Ascending aorta (tissue), 2 donors: ENCODE measurements at places on chromosomes 16 and 17.

DNA sequence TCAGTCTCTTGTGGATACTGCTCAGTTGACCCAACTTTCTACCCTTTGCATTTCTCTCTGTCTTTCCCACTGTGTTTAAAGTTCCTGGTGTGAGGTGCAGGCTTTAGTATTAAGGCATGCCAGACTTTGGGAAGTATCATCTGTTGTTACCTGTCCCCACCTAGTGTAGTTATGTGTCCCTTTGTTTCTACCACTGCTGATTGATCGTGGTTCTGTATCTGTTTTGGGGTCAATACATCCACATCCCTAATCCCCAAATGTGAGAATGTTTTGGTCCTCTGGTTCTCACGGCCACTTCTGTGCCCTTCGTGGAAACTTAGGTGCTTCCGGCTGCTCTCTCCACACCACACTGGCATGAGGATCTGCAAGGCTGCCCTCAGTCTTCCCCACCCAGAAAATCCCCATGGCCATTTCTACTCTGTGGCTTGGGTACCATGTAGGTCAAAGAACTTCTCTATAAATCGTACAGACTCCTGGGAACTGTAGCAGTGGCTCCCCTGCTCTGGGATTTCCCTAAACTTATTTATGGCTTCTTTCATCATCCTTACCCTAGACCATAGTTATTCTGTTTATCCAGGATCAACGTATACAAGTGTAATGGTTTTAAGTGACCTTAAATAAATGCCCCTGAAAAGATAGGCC is 443.2 kb downstream of the XYLT1 start:
- no peak for DNase-seq

- no peak for DNase-seq
These were observed 236.1 kb downstream of the GRIN2A start for GRCh38 chr16:9946022-9946720.

- no peak for DNase-seq
These were observed 73.8 kb upstream of the PLCG2 start for GRCh38 chr16:81705261-81705660.

- DNase-seq = peak; percentile 16
These were observed 64.2 kb downstream of the PITPNC1 start for GRCh38 chr17:67441052-67441895.

GRCh38 chr16:23374721-23375510 is 72.8 kb downstream of the SCNN1B start:
- DNase-seq = no peak

DNA sequence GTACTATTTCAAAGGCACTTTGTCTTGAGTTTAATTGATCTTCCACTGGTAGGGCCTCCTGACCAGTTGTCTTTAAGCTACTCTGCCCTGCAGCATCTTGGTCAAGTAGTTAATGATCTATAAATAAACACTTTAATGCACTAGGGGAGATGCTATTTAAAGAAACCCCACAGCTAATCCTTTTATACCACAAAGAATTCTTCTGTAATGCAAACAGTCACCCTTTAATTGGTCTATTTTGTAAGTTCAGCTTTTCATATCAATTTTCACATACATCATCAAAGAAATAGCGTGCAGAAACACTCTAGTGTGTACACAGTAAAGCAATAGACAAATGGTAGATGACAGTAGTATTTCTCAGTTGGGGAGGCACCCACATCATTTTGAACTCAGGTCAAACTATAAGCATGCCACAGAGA is 70.3 kb downstream of the PMP22 start:
- DNase-seq = no peak

GRCh38 chr17:4527566-4528125 is 27.5 kb downstream of the MYBBP1A start:
- no peak for DNase-seq

DNA sequence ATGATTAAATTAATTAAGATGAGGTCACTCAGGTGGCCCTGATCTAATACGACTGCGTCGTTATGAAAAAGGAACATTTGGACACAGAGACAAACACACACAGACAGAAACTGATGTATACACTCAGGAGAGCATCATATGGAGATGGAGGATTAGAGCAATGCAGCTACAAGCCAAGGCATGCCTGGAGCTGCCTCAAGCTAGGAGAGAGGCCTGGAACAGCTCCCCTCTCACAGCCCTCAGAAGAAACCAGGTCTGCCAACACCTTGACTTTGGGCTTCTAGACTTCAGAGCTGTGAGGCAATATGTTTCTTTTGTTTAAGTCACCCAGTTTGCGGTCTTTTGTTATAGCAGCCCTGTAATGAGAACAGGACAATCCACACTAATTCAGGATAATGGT is 318.9 kb downstream of the HS3ST3B1 start:
- DNase-seq = no peak

DNA sequence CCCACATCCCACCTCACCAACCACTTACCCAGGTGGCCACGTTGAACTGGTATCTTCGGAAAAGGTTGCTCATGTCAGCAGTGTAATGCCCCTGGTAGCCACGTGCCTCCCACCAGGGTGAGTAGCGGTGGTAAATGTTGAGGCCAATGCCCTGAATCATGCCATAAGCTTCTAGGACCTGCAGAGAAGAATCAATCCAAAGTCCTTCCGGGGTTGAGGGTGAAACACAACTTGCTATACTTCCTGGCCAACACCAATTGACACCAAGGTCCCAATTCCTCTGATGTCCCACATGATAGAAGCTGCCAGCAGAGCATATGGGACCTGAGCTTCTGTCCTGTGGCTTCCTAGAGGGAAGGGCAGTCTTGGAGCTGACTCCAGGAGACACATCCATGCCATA is 11.3 kb upstream of the CNOT1 start:
- DNase-seq = no peak

DNA sequence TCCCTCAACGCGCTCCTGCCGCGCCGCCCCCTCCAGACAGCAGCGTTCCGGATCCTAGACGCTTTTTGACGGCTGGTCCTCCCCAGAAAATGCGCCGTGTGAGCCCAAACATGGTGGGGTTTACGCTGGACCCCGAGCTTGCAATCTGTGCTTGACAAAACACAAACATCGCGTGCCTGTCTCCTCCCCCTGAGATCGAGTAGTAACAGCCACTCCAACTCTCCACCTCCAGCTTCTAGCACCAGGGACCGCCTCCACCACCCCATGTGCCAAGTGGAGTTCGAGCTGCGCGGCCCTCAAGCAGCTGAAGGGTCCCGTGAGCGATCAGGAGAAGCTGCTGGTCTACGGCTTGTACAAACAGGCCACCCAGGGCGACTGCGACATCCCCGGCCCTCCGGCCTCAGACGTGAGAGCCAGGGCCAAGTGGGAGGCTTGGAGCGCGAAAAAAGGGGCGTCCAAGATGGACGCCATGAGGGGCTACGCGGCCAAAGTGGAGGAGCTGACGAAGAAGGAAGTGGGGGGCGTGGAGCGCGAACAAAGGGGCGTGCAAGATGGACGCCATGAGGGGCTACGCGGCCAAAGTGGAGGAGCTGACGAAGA is 656 bp upstream of the GEMIN4 start:
- no peak for DNase-seq

DNA sequence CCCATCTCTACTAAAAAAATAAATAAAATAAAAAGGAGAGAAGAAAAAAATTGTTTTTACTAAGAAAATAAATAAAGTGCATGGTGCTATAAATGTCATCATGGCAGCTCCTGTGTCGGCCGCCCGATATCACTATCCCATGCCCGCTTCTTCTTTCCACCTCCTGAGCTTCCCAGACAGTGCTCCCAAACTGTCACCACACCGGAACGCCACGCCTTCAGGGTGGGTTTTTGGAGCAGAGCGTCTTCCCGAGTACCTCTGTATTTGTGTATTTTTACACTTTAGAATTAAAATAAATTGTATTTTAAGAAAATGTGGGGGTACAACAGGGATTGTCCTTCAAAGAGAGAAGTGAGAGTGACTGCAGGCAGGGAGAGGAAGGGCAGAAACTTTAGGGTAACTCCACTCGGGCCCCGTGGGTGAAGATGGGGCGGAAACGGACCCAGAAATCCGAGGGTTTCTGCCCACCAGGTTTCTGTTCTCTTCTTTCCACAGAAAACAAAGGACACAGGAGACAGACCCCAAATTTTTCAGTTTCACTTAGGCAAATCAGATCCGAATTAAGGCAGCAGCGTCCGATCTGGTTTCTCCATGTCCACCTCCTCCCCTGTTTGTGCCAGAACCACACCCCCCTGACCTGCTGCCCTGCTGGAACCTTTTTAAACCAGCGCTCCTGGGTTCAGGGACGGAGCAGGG is 3.6 kb upstream of the ITGAX start:
- DNase-seq = no peak

- peak; percentile 30 for DNase-seq
These were observed 34.1 kb downstream of the AXIN2 start for GRCh38 chr17:65527381-65527780.

- DNase-seq = no peak
These were observed 27.3 kb upstream of the ITGA2B start for GRCh38 chr17:44416558-44417289.

- DNase-seq = peak; percentile 62
These were observed 6.9 kb downstream of the USP6 start for GRCh38 chr17:5122586-5123342.

DNA sequence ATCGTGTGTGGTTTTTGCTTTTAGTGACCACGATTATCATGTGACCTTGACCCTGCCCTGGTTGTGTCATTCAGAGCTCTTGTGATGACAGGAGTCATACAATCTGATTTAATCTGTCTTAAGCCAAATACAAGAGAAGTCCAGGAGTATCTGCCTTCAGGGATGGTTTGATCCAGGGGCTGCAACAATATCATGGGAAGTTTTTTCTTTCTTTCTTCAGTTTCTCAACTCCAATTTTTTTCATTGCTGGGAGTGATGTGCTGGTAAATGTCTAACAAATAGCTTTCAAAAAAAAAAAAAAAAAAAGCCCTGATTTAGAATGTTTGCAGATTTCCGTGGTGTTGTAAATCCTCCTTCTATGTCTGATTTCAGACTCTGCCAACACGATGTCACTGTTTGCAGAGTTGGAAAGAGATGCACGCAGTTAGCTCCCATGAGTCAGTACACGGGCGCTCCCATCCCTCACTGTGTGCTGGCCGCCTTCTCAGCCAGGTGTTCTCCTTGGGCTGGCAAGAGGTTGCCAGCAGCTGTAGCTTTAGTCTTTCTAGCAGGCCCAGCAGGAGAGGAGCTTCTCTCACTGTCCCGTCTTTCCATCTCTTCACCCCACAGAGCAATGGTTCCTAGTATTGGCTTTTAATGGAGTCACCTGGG is 229.7 kb downstream of the SNX29 start:
- DNase-seq = no peak

DNA sequence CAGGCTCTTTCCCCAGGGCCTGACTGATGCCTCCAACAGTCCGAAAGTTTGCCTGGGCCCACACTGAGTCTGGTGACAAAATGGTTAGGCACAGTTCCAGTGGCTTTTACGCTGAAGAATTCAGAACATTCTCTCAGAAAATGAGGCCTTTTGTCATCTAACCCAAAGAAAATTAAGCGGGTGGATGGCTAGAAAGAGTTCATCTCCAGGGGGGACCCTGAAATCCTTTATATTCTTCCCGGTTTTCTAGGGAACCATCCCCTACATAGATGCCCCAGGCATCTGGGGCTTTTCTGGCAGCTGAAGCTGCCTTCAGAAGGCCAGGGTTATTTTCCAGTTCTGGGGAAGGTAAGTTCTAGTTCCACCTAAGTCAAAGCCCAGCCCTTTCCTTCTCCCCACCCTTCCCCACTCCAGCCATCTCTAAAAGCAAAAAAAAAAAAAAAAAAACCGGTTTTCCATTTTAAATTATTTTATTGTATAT is 2.2 kb downstream of the RASD1 start:
- DNase-seq = no peak

- DNase-seq = no peak
These were observed 19.7 kb downstream of the TEKT3 start for GRCh38 chr17:15321556-15322251.

DNA sequence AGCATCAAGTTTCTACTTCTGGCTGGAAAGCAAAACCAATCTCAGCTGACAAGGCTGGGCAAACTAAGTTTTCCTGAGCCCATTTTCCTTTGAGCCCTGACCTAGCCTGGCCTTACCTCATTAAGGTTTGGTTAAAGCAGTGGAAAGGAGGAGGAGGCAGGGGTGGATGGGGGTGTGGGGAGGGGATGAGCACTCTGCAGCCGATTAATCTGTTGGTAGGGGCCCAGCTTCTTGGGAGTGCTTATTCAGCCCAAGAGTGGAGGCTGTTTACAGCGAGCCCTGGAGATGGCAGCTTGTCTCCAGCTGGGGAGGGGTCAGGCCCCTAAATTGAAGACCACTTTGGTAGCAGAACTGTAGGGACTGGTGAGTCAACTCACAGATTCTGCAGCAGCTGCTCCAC is 12.0 kb downstream of the SMCR8 start:
- no peak for DNase-seq

- DNase-seq = peak; percentile 71
These were observed 892 bp downstream of the ABCC1 start for GRCh38 chr16:15950161-15950854.
